Hematopoietic multipotent progenitor cell treated with erythropoietin and hydrocortisone succinate and interleukin-3 and kit ligand, for 17 days (in vitro differentiated cells): ENCODE measurements at places on chromosomes 3 and 15.

- no peak for DNase-seq
Measured at GRCh38 chr3:23829242-23829934, 23.6 kb downstream of the UBE2E1 start.

GRCh38 chr3:145182196-145182911, 978.6 kb downstream of the PLOD2 start:
- no peak for DNase-seq

DNA sequence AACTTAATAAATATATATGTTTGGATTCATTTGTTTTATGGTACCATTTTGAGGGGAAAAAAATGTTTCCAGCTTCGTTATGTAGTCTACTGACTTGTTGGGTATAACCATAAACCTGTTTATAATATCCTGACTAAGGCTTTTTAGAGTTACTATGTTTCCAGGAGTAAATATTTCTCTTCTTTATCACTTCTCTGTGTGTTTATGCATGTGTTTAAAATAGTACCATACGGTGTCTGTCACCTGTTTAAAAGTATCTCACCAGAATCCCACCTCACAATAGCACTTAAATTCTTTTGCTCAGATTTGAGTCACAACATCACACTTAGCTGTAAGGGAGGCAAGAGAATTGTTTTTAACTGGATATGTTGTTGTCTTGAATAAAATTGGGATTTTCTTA, 15.1 kb downstream of the LACTB start:
- no peak for DNase-seq

DNA sequence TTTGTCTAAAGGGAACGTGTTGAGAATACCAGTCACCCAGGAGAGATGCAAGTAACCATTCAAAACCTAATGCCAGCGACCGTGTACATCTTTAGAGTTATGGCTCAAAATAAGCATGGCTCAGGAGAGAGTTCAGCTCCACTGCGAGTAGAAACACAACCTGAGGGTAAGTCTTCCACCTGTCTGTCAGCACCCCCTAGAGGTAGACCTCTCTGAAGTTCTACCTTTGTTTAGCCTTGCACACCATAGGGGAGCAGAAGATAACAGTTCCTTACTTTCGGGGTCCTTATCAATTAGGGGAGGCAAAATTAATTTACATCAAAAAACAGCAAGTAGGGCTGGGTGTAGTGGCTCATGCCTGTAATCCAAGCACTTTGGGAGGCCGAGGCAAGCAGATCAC, 124.4 kb downstream of the HCN4 start:
- DNase-seq, result peak; percentile 32

- DNase-seq, result no peak
Measured at GRCh38 chr3:3309887-3310286, 130.4 kb upstream of the CRBN start.

DNA sequence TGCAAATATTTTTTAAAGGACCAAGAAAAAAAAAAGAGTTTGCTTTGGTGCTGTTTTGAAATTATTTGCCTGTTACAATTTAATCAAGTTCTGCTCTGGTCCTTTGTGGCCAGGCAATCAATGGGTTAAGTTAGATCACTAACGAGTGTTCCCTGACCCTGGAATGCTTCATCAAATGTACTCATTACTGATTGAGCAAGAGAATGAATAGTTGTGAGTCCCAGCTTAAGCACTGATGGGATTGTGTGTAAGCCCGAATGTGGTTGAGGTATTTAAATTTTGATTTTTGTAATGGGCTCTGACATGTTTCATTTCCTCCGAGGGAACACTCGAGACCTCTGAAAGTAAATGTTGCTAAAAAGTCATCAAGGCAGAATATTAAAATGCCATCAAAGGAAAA, 699.1 kb downstream of the MCTP2 start:
- no peak for DNase-seq

GRCh38 chr3:36907911-36908646, 36.8 kb downstream of the TRANK1 start:
- DNase-seq, result peak; percentile 76

GRCh38 chr3:13288732-13289718, 131.1 kb downstream of the NUP210 start:
- no peak for DNase-seq

GRCh38 chr3:36650271-36650671, 114.1 kb downstream of the DCLK3 start:
- DNase-seq, result no peak

GRCh38 chr3:71784914-71785531, at the start of gene PROK2:
PROK2 (minus strand) TSS chr3:71785148; CDS start chr3:71785052, 96 bp downstream.
- DNase-seq, result no peak

- DNase-seq, result no peak
Measured at GRCh38 chr3:177640319-177640965, 443.2 kb upstream of the TBL1XR1 start.

DNA sequence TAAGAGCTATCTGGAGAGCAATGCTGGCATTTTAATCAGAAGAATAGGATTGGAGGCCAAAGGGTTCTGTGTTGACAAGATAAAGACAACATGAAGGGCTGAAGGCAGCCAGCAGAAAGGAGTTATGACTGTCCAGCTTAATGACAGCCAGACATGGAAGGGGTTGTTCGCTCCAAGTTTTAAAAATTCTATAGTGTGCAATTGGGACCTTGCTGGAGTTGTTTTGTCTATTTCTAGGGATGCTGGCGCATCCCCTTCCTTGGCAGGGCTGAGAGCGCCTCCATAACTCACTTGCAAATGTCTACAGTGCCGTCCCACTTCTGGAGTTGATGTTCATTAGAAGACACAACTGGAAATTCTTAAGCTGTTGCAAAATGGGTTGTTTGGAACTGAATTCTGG, 200.7 kb downstream of the TLE3 start:
- DNase-seq, result no peak

GRCh38 chr3:159877924-159878323, 110.7 kb upstream of the IL12A start:
- DNase-seq, result no peak

- no peak for DNase-seq
Measured at GRCh38 chr15:27694506-27695087, 404.5 kb downstream of the OCA2 start.

GRCh38 chr15:29319823-29320222, 50.2 kb upstream of the NSMCE3 start:
- no peak for DNase-seq

GRCh38 chr3:17810759-17811158, 68.3 kb upstream of the TBC1D5 start:
- DNase-seq, result no peak

DNA sequence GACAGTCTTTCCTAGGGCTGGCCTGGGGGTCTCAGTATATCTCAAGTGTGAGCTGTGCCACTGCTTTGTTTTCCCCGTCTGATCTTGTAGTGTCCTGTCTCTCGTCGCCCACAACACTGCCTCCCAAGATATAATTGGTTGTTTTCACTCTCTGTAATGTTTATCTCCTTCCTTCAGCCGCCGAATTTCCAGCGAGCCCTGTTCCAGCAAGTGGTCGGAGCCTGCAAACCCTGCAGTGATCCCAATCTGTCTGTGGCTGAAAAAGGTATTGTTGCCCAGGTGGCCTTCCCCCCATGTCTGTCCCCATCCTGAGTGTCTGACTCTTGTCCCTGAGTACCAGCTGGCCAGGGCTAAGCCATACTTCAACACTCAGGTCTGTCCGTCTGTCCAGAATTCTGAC, 9.5 kb upstream of the MANF start:
- no peak for DNase-seq

DNA sequence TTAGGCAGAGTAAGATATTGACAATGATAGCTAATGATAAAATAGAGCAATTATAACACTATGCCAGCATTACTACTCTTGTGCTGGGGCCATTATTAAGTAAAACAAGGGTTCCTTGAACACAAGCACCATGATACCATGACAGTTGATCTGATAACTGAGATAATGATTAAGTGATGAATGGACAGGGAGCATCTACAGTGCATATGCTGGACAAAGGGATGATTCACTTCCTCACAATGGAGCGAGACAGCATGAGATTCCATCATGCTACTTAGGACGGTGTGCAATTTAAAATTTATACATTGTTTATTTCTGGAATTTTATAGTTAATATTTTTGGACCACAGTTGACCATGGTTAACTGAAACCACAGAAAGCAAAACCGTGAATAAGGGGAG, 156.6 kb downstream of the FHIT start:
- no peak for DNase-seq

DNA sequence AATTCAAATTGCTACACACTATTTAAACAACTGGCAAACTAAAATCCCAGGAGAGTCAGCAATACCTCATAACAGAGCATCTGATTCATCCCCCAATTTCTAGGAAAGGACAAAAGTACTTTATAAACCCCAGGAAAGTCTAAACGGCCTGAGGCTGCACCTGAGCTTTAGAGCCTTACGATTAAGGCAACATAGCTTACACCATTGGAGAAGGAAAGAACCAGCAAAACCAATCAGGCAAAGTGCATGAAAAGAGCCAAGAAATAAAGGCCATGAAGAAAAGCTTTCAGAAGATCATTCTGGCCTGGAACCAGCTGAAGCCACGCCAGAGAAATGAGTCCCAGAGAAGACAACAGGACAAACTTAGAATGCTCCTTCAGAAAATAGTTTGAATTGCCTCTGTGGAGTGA, 48.1 kb downstream of the PTPN9 start:
- no peak for DNase-seq

- no peak for DNase-seq
Measured at GRCh38 chr3:184602372-184603150, 41.0 kb downstream of the EPHB3 start.

DNA sequence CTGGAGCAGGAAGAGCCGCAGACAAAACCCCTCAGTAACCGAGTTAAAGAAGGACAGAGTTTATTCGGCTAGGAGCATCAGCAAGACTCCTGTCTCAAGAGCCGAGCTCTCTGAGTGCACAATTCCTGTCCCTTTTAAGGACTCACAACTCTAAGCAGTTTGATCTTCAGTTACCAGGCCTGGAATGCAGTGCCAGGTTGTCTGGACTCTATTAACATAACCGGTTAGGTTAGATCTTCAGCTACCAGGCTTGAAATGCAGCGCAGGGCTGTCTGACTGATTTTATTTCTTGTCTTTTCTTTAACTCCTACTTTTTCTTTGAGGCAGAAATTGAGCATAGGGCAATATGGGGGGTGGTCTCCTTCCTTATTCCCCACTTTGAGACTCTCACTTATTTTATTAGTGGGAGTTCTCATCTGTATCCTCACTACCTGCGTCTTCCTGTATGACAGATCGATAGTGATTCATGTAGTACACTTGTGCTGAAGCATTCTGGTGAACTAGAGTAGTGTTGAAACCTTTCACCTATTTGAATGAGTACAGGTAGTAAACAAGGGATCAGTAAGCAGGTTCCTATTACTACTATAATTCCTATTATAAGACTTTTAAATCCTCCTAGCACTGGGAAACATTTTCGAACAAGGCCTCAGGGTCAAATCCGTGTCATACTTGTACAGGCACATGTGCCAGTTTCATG, 325.0 kb downstream of the CGGBP1 start:
- no peak for DNase-seq

DNA sequence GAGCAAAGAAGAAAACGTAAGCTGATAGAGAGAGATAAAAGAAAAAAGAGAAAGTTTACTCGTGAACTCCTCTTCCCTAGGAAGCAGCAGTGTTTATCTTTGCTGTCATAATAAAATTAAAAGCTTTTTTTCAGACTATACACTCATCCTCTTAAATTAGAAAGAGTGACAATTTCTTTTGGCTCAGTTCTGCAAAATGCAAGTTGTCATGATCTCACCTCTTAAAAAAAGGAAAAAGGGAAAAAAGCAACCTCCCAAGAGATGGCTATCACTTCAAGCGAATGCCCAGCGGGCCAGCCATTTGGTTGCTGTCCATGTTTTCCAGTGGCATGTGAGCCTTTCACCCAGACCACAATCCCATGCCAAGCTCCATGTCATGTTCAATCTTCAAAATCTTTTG, 7.0 kb upstream of the THBS1 start:
- no peak for DNase-seq

GRCh38 chr3:147389717-147390116, 16.6 kb downstream of the ZIC4 start:
- DNase-seq, result no peak

DNA sequence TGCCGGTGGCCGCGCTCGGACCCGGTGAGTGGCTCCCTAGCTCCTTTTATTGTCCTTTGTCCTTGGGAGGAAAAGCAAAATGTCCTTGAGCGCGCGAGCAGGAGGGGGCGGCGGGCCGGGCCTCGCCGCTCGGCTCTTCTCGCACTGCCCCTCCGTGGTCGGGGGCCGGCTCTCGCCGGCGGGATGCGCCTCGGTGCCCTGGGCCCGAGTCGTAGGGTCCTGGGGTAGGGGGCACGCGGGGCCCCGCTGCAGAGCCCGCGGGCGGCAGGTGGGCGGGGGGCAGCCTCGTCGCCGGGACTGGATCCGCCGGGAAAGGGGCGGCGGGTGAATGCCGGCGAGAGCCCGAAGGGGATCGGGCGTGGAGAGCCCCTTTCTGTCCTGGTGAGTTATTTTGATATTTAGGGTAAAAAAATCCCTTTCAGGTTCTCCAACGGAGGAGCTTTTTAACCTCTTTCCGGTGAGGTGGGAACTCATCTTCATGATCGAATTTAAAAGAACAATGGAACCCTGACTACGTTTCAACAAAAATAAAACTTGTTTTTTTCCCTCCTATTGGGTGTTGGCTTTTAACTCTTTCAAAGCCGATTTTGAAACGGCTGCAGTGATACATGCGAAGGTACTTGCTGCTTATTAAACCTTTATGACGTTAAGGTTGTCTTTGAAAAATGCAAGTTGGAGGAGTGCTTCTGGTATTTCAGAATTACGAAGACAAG, 16.8 kb upstream of the CHD2 start:
- DNase-seq, result peak; percentile 81

DNA sequence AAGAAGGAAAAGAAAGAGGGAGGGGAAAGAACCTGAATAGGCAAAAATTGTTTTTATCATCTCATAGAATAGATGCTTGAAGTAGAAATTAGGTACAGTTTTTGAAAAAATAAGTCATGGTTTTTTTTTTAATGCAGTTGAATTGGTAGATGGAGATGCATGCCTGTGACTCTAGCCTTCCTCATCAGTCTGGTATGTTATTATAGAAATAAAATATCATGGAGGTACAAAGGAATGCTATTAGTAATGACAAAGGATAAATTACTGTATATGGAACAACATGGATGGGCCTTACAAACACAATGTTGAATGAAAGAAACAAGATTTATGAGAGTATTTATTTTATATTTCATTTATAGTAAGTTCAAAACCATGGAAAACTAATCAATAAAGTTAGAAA, 162.4 kb upstream of the GALNT15 start:
- DNase-seq, result no peak

DNA sequence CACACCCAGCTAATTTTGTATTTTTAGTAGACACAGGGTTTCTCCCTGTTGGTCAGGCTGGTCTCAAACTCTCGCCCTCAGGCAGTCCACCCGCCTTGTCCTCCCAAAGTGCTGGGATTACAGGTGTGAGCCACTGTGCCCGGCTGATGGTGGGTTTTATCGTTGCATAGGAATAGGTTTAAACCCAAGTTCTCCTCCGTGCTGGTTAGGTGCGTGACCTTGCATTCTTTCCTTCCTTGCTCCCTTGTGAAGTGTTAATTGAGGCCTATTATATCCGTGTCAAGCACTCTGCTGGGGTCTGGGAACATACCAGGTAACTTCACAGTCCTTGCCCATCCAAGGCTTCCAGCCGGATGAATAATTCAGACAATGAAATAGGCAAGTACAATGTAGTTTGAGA, 19.3 kb upstream of the ETV5 start:
- no peak for DNase-seq
